ENCODE measurements at places on chromosomes 2 and 18. TPM values are rescaled to one million over a fixed set of nuclear protein-coding genes. Genes with fewer than 3 reads are reported as not detected.

UGT1A5 gene
- not detected for total RNA-seq

DNA sequence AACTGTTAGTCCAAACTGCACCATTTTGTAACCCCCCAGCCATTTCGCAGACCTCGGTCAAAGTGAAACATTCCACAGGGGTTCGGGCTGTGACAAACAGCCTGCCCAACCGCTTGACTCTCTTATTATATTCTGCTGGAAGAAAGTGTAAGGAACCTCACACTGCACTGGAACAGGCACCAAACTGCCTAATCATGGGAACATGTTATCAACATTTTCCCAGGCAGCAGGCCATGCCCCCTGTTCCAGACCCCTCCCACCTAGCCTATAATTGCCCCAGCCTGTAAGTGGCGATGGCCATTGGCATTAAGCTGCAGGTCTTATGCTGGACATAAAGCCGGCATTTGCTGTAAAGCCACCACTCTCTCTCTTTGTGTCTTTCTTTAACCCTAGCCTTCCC, 16.9 kb downstream of the LYG2 start:
- H3K36me3 ChIP-seq: no peaks in the 10 kb centered on the region
- no peak overlapping the region for H3K27ac ChIP-seq
- no peaks in the 10 kb centered on the region for H3K4me1 ChIP-seq
- no peak overlapping the region for H3K4me3 ChIP-seq

MEP1B gene
- not detected for total RNA-seq

GRCh38 chr2:128801576-128801975, 482.9 kb upstream of the HS6ST1 start:
- H3K4me3 ChIP-seq: no peak overlapping the region
- H3K27ac ChIP-seq: no peak overlapping the region
- H3K4me1 ChIP-seq: no peaks in the 10 kb centered on the region
- no peak for DNase-seq

GRCh38 chr18:23138471-23138870, 3.2 kb downstream of the CABLES1 start:
- no peak overlapping the region for H3K4me3 ChIP-seq
- DNase-seq: no peak
- no peak overlapping the region for H3K27ac ChIP-seq
- peaks cover 19% of the 10 kb centered on the region for H3K27me3 ChIP-seq
- peaks cover 19% of the 10 kb centered on the region for H3K4me1 ChIP-seq

GRCh38 chr2:237697586-237698357, 70.4 kb downstream of the LRRFIP1 start:
- peak overlapping the region; percentile 96 for H3K27ac ChIP-seq
- DNase-seq: peak; percentile 61
- no peaks in the 10 kb centered on the region for H3K36me3 ChIP-seq
- H3K4me3 ChIP-seq: no peak overlapping the region
- no peaks in the 10 kb centered on the region for H3K27me3 ChIP-seq

- H3K27me3 ChIP-seq: no peaks in the 10 kb centered on the region
- no peaks in the 10 kb centered on the region for H3K36me3 ChIP-seq
- no peaks in the 10 kb centered on the region for H3K4me1 ChIP-seq
- H3K27ac ChIP-seq: no peak overlapping the region
- no peak overlapping the region for H3K4me3 ChIP-seq
Observed at GRCh38 chr2:75077909-75078308, 119.5 kb downstream of the POLE4 start.

DNA sequence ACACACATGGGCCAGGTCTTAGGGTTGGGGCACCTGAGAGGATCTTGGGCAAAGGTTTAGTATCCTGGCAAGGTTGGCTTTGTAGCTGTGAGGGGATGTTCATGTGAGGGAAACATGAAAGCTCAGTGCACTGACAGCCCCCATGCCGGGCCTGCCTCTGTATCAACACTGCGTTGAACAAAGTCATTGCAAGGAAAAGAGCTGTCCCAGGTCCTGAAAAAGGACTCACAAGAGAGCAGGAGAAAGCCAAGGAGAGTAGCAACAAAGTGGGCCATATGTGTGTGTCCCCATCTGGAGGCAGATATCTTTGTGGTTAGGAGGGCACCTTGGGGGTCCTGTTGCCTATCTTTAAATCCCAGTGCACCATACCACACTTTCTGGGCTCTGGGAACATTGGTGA, 237.8 kb upstream of the THSD7B start:
- H3K4me3 ChIP-seq: no peak overlapping the region
- DNase-seq: no peak
- no peaks in the 10 kb centered on the region for H3K36me3 ChIP-seq
- H3K27me3 ChIP-seq: no peaks in the 10 kb centered on the region

GRCh38 chr2:205708231-205708631, 25.9 kb downstream of the NRP2 start:
- H3K4me3 ChIP-seq: no peak overlapping the region
- no peaks in the 10 kb centered on the region for H3K27me3 ChIP-seq
- no peaks in the 10 kb centered on the region for H3K4me1 ChIP-seq

GPD2 gene
- 12.2 TPM for total RNA-seq

DNA sequence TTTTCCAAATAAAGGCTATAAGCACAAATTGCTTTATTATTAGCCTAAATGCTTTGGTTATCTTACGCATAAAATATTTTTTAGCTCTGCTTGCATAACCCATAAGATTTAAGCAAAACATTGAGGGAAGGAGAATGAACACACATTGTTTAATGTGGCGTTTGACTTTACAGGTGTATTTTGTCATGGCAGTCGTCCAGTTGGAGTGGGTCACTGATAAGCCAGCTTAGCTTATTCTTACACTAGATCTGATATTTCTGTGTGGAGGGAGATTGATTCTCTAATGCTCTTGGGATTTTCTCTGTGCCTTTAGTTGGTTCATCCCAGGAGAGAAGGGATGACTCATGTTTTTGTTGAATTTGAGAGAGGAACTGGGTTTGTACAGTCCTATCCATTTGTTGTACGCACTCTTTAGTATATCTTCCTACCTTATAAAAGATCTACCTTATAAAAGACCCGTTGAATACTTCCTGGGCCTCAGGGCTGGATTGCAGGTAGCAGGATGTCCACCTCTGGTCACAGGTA, 47.5 kb upstream of the ACYP2 start:
- no peaks in the 10 kb centered on the region for H3K4me1 ChIP-seq
- no peak overlapping the region for H3K27ac ChIP-seq
- no peaks in the 10 kb centered on the region for H3K27me3 ChIP-seq
- no peak for DNase-seq

DNA sequence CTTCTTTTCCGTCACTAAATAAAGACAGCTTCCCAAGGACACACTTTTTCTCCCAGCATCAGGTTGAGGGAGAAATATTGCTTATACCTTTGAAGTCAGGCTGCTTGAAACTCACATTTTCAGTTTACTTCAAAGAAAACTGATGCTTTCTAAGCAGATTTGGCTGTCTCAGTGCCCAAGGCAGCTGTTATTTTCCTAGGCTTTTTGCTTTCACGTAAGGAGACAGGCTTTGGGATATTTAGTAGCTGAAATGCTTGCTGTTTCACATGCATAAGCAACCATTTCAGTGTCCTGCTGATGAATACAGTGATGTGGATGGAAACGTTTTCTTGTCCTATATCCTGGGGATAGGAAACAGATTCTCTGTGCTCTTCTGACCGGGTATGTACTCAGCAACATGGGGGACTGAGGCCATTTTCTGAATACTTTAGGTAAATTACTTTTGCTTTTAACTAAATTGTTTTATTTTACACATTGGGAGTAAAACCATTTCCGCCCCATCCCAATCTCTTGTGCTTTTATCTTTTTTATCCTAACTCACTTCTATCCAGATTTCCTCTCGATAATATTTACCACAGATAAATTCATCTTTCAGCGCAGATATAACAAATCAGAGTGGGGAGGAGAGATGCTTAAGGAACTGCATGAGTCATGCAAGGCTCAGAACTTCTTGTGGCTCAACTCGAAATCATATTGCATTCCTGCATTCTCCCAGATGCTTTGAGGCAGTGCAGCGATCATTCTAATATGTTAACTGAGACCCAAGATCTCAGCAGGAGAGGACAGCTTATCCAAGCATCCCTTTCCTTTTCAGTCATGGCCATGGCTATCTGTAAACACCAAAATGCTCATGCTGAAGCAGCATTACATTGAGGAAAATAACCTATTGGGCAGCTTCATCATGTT, 22.2 kb downstream of the GALR1 start:
- DNase-seq: no peak
- H3K4me1 ChIP-seq: no peaks in the 10 kb centered on the region
- H3K36me3 ChIP-seq: no peaks in the 10 kb centered on the region
- H3K27me3 ChIP-seq: no peaks in the 10 kb centered on the region
- H3K4me3 ChIP-seq: no peak overlapping the region
